HT-29 (cell line): ENCODE measurements at places on chromosomes 12 and 14. TPM values are rescaled to one million over a fixed set of nuclear protein-coding genes. Genes with fewer than 3 reads are reported as not detected.

DNA sequence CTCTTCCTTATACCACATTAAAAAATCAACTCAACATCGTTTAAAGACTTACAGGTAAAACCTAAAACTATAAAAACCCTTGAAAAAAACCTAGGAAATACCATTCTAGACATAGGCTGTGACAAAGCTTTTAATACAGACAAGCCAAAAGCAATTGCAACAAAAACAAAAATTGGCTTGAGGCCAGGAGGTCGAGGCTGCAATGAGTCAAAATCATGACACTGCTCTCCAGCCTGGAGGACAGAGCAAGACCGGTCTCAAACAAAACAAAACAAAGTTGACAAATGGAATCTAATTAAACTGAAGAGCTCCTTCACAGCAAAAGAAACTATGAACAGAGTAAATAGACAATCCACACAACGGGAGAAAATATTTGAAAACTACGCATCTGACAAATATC is 1057.8 kb downstream of the FSCB start:
- DNase-seq = no peak

DNA sequence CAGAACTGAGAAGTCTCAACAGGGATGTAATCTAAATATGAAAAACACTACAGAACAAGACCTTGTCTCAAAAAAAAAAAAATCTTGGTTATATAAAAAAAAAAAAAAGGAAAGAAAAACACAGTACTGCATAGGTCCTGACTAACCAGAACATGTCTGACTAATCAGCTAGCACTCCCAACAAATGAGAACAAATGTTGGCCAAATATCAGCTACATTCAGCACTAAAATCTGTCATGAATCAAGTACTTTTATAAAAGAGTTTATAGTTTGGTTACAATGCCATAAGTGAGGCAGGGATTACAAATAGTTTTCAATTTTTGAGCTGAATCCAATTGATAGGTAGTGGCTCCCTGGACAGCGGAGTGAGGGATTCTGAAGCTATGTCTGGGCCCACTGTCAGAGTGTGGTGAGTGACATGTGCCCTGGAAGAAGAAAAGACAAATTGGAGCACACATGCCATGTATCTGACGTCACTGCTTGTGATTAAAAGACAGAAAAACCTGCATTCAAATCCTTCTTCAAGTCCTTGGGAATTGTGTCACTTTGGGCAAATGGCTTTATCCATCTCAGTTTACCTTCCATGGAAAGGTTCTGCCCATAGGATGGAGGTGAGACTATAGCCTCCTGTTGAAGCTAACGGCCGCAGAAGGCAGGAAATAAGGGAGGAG is 5.6 kb upstream of the FAM234B start:
- DNase-seq = no peak

The RERGL gene
- total RNA-seq = not detected in 2 replicates

The KERA gene
- not detected in 2 replicates for total RNA-seq
